Right forelimb (tissue), 1 donor: ENCODE measurements at places on chromosomes 1 and 21.

- no peak for DNase-seq
These were observed 34.1 kb upstream of the NRIP1 start for GRCh38 chr21:15098908-15099307.

DNA sequence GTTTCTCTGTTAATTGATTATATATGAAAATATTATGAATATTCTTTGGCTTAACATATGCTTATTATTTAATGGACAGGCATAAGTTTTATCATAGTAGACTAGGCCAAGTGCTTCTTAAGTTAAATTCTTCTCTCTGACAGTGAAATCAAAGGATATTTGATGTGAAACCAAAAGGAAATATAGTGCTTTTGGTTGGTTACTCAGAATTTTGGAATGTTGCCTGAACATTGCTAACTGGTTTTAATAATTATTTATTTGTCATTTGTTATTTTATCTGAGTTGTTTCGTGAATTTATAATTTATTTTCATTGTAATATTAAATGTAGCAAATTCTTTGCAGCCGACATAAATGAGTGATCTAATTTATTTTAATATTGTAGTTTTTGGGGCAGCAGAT is 18.3 kb downstream of the HOOK1 start:
- no peak for DNase-seq

- DNase-seq: no peak
These were observed 287.3 kb downstream of the PTPRU start for GRCh38 chr1:29523576-29523975.

DNA sequence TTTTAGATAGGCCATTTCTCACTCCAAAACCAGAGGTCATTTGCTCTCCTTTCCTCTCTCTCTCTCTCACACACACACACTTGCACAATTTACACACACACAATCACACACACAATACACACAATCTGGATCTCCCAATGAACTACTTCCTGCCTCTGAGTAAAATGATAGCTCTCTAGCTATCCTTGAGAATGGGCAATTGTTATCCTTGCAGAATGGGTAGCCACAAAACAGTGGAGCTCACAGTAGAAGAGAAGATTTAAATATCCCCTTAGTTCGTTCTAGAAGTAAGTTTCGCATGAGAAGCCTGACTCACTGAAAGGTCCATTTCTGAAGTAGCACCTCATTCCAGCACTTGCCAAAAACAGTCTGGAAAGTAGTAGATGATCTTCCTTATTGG is 17.6 kb downstream of the PALMD start:
- DNase-seq: no peak

- DNase-seq: no peak
These were observed 13.2 kb upstream of the RCC2 start for GRCh38 chr1:17452686-17453085.

- DNase-seq: no peak
These were observed 22.3 kb downstream of the NR5A2 start for GRCh38 chr1:200049810-200050209.

DNA sequence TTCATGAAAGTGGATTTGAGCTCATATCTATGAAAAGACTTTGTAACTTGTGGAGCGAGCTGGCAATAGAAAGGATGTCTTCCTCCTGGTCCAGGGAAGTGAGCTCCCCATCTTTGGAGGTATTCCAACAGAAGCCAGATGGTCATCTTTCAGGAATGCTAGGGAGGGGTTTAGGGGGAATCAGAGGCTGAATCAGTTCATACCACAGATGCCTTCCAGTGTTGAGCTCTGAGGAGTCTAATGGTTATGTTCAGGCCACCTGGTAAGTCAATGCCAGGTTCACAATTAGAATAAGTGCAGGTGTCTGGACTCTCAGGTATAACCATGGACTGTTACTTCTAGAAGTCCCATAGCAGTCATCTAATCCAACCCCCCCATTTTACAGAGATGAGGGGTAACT is 119.1 kb downstream of the ACTL8 start:
- DNase-seq: no peak
